ENCODE measurements at places on chromosomes 5 and 9. TPM values are rescaled to one million over a fixed set of nuclear protein-coding genes. Genes with fewer than 3 reads are reported as not detected.

DNA sequence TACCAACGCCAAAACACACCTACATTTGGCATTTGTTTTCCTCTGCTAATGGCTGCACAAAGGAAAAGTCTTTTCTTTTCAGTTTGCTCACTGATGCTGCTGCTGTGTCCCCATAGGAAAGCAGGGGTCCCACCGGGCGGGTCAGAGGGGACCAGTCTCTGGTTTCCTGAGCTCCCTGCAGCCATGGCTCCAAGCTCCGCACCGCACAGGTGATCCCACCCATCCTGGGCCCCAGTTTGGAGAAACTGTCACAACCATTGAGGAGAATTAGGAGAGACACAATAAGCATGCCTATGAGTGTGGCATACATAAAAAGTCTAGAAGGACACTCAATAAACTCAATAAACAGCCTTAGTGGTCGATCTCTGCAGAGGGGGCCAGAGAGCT is 19.9 kb downstream of the MED10 start:
- no peaks in the 10 kb centered on the region for H3K27me3 ChIP-seq
- no peaks in the 10 kb centered on the region for H3K4me1 ChIP-seq
- H3K36me3 ChIP-seq: no peaks in the 10 kb centered on the region
- no peak overlapping the region for H3K27ac ChIP-seq
- no peak for DNase-seq

- H3K4me3 ChIP-seq: no peak overlapping the region
- H3K36me3 ChIP-seq: peaks cover 2% of the 10 kb centered on the region
- H3K4me1 ChIP-seq: no peaks in the 10 kb centered on the region
- H3K27me3 ChIP-seq: no peaks in the 10 kb centered on the region
- H3K27ac ChIP-seq: no peak overlapping the region
Measured at GRCh38 chr9:136930014-136930413, 14.5 kb downstream of the FBXW5 start.

DNA sequence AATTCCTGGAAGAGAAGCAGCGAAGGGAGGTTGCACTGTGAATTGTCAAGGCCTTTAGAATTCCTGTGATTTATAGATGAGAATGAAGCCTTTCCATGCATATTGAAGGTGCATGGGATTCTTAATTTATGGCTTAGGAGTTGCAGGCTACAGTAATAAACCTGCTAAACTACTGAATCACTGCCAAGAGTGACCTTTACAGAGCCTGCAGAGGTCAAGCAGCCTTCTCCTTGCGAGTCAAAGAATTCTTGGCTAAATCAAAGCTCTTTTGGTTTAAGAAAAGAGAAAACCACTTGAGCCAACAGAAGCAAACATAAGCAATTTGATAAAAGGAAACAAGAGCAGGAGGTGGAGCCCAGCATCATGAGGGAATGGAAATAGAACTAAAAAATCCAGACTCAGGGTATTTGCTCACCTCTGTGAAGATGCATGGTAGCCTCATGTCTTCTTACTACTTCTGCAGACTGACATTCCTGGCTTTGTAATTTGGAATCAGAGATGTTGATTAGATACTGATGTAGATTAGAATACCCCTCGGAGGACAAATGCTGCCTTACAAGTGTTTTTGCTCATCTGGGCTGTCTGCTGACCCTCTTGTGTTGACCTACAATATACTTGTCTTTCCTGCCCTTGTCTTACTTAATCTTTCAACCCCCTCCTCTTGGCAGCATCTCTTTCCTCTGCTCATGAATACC is 90.3 kb upstream of the IFNK start:
- H3K4me1 ChIP-seq: peaks cover 9% of the 10 kb centered on the region
- no peaks in the 10 kb centered on the region for H3K36me3 ChIP-seq
- peaks cover 1% of the 10 kb centered on the region for H3K27me3 ChIP-seq
- no peak overlapping the region for H3K4me3 ChIP-seq
- no peak for DNase-seq

DNA sequence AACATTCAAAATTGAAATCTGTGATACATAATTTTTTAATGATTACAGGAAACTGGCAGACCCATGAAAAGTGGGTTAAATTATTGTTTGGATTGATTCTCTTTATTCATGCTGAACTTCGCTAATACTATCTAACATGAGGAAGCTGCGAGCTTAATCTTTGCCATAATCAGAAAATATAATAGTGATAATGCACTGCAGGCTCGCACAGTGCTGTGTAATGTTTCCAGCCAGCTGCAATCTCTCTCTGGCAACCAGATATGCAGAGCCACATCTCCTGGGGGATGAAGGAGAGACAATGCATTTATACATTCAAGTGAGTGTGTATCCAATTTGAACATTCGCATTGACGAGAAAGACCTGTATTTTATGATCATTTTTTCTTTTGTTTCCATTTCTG is 669.7 kb upstream of the RGMB start:
- H3K36me3 ChIP-seq: no peaks in the 10 kb centered on the region
- no peak for DNase-seq
- no peak overlapping the region for H3K4me3 ChIP-seq
- no peaks in the 10 kb centered on the region for H3K27me3 ChIP-seq
- no peaks in the 10 kb centered on the region for H3K4me1 ChIP-seq

GRCh38 chr5:58763390-58763789 is 180.5 kb downstream of the RAB3C start:
- DNase-seq: no peak
- no peak overlapping the region for H3K27ac ChIP-seq
- H3K4me3 ChIP-seq: no peak overlapping the region

DNA sequence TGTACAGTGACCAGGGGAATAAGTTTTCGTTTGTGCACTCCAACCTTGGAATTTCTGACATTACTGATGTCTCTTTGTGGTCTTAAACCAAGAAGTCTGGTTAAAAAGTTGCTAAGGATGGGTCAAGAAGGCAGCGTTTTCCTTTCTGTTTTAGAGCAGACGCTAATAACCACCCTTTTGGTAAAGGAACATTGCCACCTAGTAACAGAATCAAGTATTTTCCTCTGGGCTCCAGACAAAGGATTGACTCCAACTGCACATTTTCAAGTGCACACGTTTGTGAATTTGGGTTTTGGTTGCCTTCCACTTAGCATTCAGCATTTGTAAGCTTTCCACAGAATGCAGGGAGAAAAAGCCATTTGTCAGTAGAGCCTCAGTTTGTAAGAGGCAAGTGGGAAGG is 22.2 kb upstream of the CEP78 start:
- no peak for DNase-seq
- no peaks in the 10 kb centered on the region for H3K36me3 ChIP-seq
- H3K27me3 ChIP-seq: no peaks in the 10 kb centered on the region
- no peak overlapping the region for H3K4me3 ChIP-seq
- no peaks in the 10 kb centered on the region for H3K4me1 ChIP-seq

DNA sequence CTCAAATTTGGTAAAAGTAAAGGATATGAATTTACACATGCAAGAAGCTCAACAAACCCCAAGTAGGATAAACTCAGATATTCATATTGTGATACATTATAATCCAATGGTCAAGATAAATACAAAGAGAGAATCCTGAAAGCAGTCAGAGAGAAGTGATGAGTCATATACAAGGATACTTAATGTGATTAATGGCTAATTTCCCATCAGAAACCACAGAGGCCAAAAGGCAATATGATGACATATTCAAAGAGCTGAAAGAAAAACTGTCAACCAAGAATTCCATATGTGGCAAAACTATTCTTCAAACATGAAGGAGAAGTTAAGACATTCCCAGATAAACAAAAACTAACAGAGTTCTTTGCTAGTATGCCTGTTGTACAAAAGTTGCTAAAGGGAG is 19.5 kb upstream of the IRF1 start:
- DNase-seq: no peak
- H3K4me3 ChIP-seq: no peak overlapping the region
- no peak overlapping the region for H3K27ac ChIP-seq
- H3K4me1 ChIP-seq: no peaks in the 10 kb centered on the region
- H3K27me3 ChIP-seq: no peaks in the 10 kb centered on the region
- H3K36me3 ChIP-seq: no peaks in the 10 kb centered on the region

DNA sequence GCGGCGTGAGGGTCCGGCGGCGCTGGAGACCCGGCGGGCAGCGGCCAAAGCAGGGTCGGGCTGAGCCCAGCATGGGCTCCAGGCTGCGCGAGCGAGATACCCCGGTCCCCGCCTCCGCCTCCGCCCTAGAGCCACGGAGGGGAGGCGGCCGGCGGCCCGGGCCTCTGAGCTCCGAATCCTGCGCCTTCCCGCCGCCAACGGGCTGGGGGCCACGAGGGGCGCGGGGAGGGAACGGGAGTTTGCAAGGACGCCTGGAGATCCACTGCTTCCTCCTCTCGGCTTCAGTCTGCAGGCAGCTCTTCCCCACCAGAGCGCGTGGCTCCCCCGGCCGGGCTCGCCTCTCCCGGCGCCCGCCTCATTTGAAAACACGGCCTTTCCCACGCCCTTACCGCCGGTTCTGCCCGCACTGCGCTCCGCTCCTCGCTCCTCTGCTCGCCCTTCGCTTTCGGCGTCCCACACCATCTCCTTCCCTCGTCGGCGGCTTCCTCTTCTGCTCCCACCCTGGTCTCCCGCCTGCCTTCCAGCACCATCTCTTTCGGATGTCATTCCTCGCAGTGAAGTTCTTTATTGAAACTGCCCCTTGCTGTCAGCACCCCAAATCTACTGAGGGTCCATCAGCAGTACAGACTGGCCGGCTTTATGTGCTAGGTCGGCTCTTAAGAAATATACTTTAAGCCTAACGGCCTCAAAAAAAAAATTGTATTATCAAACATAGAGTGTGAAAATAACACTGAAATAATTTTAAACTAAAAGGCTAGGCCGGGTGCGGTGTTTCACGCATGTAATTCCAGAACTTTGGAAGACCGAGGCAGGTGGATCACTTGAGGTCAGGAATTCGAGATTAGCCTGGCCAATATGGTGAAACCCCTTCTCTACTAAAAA is 105.0 kb upstream of the FAM120A start:
- no peak overlapping the region for H3K27ac ChIP-seq
- peaks cover 3% of the 10 kb centered on the region for H3K36me3 ChIP-seq
- no peaks in the 10 kb centered on the region for H3K27me3 ChIP-seq
- H3K4me1 ChIP-seq: peaks cover 3% of the 10 kb centered on the region

DNA sequence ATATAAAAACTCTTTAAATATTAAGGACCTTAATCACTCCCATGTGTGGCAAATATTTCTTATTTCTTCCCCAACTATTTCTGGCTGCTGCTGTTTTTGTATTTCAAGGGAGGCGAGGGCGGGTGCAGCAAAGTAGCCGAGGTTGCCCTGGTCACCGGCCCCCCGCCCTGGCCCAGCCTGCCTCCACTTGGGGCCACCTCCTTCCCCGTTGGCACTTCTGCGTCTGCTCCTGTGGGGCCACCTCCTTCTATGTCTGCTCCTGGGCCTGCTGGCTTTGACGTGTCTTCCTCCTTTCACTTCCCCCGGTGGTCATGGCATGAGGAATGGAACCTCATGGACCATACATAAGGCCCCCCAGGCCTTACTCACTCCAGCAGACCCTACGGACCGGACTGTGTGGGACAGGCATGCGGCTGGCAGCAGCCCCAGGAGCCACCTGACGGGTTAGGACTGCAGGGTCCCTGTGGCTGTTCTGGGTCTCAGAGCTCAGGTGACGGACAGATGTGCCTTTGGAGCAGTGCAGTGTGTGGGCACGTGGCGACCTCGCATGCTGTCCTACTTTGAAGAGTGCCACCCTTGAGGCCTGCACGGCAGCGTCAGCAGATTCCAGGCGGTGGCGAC is 5.8 kb upstream of the ENTPD8 start:
- DNase-seq: no peak
- H3K36me3 ChIP-seq: peaks cover 9% of the 10 kb centered on the region
- no peaks in the 10 kb centered on the region for H3K27me3 ChIP-seq

The FCN2 gene
- total RNA-seq: not detected

The ARL14EPL gene
- not detected for total RNA-seq

The FAT2 gene
- total RNA-seq: 0.30 TPM

The MZB1 gene
- total RNA-seq: not detected

All from H1 (cell line).